ENCODE measurements at places on chromosomes 5 and 9.

DNA sequence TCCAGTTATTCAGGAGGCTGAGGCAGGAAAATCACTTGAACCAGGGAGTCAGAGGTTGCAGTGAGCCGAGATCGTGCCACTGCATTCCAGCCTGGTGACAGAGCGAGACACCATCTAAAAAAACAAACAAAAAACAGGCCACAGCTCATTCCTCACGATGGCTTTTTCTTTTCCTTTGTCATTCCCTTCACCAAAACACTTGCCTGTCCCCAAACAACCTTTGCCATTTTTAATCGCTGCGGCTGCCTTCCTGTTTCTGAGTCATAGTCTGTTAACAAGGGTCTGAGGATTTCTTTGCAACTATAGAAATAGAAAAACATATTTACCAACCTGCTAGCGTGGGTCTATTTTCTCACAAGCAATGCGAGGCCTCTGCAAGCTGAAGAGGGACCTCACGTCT lies 123.0 kb upstream of the FSTL4 start:
- no peak for DNase-seq

DNA sequence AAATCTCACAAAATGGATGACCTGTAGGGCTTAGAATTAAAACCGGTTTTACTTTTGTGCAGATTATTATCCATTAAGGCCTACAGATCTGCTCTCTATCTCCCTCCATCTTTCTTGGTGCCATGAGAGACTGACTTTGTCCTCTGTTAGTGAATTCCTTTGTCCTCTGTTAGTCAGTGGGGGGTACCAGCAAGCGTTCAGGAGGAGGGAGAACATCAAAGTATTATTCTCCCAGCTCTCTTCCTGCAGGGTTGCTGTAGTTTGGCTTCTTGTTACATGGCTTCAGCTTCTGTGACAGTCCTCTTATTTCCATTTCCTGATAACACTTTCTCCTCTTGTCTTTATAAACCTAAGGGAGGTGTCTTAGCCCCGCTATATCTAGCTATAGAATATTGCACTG lies 850.5 kb upstream of the SEMA6A start:
- DNase-seq, result no peak

DNA sequence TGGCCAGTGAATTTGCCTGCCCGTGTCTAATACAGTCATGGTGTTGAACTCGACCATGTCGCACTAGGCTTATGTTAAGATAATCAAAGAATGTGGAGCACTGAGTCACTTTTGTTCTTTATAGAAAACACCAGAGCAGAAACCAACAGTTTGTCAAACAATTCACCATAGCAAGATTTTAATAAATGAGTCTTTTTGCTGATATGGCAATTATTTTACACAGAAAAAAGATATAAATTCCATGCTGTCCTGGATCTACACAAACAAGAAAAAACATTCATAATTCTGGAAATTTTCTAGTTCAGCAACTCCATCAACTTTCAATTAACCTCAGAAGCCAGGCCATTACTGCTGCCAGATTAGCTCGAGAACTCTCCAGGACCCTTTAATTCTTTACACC lies 208.9 kb downstream of the ZNF608 start:
- no peak for DNase-seq

- DNase-seq, result no peak
These were observed 6.0 kb upstream of the C1QTNF2 start for GRCh38 chr5:160376416-160376815.

DNA sequence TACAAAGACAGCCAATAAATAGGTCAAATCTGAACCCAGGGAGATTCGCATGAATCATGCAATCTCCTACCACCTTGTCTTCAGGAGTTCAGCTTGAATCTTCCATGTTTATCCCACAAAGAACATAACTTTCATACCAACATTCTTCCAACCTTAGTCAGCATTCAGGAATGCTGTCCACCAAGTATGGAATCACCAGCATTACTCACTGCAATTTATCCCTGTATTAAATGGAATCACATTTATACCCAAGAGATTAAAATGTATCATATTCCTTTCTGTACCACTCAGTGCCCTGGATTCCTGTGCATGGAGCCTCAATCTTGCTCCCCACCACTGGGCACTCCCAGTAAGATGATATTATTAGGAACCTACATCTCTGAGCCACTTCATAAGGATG lies 162.6 kb downstream of the GLIS3 start:
- no peak for DNase-seq

DNA sequence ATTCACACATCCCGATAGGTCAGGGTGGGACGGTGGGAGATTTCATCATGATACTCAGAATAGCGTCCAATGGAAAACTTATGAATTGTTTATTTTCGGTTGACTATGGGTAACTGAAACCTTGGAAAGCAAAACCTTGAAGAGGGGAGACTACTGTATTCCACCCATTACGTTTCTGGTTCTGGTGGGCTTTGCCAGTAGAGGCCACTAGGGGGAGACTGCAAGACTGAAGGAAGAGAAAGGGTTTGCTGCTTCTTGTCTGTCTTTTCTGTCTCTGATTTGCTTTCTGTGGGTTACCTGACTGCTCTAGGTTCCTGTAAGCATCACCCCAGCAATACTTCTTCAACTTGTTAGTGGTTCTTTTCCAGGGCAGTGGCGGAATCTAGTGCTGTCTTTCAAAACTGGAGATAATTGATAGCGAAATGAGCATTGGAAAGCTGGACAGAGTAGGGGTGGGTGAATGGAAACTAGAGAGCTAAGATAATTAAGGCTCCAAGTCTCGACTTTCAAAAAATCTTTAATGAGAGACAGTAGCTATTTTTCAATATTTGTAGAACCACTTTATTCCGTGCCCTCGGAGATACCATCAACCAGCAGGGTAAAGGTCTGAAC lies 27.0 kb downstream of the GRIN3A start:
- peak; percentile 68 for DNase-seq

GRCh38 chr9:34995670-34996060 lies 6.1 kb downstream of the DNAJB5 start:
- no peak for DNase-seq

- DNase-seq, result no peak
These were observed 121.8 kb upstream of the CNTLN start for GRCh38 chr9:17013010-17013409.

GRCh38 chr5:32711681-32712480 lies 760 bp downstream of the NPR3 start:
- DNase-seq, result peak; percentile 76

GRCh38 chr5:1153428-1153827 lies 41.6 kb upstream of the SLC12A7 start:
- DNase-seq, result no peak

GRCh38 chr9:79195879-79196278 lies 375.9 kb upstream of the TLE4 start:
- DNase-seq, result no peak

GRCh38 chr5:56710826-56711590 lies 104.3 kb upstream of the MAP3K1 start:
- no peak for DNase-seq

DNA sequence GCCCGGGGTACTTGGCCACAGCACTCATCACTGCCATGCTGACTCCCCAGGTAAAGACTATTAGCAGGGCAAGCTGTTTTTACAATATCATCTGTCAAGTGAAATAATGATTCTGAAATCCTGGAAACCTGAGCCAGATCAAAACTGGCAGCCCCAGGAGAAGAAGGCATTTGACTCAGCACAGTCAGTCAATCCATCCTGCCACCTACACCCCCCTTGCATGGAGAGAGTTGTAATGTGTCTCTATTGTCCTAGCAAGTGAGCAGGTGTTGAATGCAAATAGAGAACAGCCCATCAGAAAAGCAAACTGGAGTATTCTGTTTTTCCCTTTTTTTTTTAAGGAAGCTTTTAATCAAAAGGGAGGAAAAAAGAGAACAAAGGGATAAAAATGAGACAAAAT lies 291.2 kb downstream of the BRINP1 start:
- no peak for DNase-seq

- DNase-seq, result no peak
These were observed 145.4 kb downstream of the DENND1A start for GRCh38 chr9:123784518-123784917.
